ENCODE measurements at places on chromosomes 3 and 15.

DNA sequence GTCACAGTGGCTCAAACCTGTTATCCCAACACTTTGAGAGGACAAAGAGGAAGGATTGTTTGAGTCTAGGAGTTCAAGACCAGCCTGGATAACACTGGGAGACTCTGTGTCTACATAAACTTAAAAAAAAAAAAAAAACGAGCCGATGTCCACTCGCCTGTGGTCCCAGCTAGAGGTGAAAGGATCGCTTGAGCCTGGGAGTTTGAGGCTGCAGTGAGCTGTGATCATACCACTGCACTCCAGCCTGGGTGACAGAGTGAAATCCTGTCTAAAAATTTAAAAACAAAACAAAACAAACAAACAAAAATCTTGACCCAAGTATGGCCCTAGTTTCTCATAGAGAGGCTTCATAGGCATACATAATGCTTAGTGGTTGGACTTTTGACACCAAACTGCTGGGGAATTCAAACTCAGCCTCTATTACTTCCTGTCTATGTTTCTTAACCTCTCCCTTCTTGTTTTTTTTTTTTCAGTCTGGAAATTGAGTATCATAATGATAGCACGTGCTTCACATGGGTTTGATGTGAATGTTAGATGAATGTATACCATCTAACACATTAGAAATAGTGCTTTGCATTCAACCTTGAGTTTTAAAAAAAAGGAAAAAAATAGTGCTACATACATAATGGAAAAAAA lies 46.4 kb upstream of the CAPN7 start:
- no peak for DNase-seq
- no peaks in the 10 kb centered on the region for H3K27me3 ChIP-seq
- no peaks in the 10 kb centered on the region for H3K4me1 ChIP-seq
- H3K27ac ChIP-seq: no peak overlapping the region
- H3K4me3 ChIP-seq: no peak overlapping the region

DNA sequence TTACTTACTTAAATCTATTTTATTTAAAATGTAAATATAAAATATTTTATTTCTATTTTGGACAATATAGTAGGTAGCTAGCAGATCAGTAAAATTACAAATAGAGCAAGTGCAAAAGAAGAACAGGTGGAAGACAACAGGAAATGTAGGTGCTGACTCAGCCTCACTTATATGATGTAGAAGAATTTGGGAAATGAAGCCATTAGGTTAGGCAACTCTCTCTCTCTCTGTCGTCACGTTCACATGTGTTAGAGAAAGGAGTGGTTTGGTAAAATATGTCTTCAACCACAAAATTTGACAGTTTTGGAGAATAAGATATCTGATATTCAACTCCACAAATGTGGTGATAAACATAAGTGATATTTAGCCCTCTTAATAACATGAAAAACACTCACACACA lies 532.5 kb upstream of the KCNMB2 start:
- no peak overlapping the region for H3K27ac ChIP-seq
- no peak overlapping the region for H3K4me3 ChIP-seq
- H3K36me3 ChIP-seq: no peaks in the 10 kb centered on the region
- no peaks in the 10 kb centered on the region for H3K4me1 ChIP-seq

DNA sequence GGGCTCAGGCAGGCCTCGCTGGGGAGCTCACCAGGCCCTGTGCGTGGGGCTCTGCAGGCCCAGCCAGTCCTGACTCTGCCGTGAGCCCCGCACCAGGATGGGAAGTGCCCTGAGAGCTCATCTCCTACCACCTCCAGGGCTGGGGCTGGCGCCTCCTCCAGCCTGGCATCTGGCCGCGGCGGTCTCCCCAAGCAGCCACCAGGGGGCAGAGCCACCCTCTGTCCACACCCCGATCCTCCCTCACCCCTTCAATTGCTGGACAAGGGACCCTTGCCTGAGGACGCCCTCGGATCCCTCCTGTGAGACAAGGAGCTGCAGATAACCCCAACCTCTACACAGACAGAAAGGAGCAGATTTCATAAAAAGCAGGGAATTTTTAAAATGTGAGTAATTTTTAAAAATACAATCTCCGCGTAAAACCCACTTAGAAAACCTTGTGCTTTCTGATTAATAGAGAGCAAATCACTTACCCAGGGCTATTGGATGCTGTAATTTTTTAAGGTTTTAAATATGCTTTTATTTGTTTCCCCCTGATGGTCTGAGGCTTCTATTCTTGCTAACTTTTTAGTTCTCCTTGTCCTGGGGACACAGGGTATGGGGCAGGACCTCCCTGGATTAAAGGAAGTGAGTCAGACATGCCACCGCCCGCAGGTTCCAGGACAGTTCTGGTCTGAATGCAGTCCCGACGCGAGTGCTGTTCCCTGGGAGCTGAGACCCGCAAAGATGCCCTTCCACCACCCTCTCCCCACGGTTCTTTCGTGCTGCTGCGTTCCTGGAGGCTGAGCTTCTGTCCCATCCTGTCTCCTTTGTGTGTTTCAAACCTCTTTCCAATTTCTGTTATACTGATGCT lies 52.3 kb upstream of the CHRNA7 start:
- peaks cover 19% of the 10 kb centered on the region for H3K4me1 ChIP-seq
- no peak overlapping the region for H3K27ac ChIP-seq
- H3K36me3 ChIP-seq: no peaks in the 10 kb centered on the region

- no peaks in the 10 kb centered on the region for H3K4me1 ChIP-seq
- no peak overlapping the region for H3K27ac ChIP-seq
- H3K4me3 ChIP-seq: no peak overlapping the region
These were observed 103.5 kb downstream of the CBLB start for GRCh38 chr3:105765308-105765639.

- peaks cover 12% of the 10 kb centered on the region for H3K4me1 ChIP-seq
- H3K36me3 ChIP-seq: no peaks in the 10 kb centered on the region
- no peak overlapping the region for H3K27ac ChIP-seq
- no peak for DNase-seq
- H3K4me3 ChIP-seq: no peak overlapping the region
- H3K27me3 ChIP-seq: no peaks in the 10 kb centered on the region
These were observed 57.0 kb upstream of the CMTM7 start for GRCh38 chr3:32334675-32335074.

DNA sequence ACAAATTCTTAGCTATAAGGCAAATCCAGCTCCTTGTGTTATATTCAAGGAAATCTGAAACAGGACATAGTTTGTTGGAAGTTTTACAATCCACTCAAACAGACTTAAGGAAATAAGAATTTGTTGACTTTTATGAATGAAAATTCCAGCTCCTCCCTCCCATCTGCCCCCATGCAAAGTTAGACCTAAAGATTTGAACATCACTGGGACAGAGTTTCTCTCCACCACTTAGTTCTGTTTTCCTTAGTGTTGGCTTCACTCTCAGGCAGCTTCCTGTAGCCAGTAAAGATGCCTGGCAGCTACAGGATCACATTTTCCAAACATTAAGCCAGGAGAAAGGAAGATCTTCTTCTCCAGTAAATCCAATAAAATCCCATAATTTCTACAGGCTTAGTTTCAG lies 265.0 kb downstream of the TAFA4 start:
- H3K36me3 ChIP-seq: no peaks in the 10 kb centered on the region
- H3K27me3 ChIP-seq: no peaks in the 10 kb centered on the region
- DNase-seq: no peak
- H3K4me3 ChIP-seq: no peak overlapping the region
- H3K4me1 ChIP-seq: no peaks in the 10 kb centered on the region

DNA sequence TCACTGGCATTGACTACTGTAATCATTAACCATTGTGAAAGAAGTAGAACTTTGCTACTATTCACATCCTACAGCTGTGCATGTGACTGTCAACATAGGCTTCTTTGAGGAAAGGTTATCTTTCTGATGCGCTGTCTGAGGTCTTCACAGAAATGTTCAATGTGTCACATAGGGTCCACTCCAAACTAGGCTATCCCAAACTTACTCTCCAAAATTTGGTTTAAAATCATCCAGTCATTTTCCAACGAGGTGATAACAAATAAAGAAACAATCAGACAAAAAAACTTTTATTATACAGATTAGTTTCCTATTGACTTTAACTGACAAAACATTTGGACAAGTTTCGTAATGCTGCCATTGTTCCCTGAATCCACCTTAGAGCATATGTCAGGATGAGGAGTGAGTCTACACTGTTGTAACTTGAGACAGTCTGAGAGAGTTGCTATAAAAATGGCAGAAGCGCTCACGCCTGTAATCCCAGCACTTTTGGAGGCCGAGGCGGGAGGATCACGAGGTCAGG lies 511.6 kb downstream of the PLOD2 start:
- H3K4me1 ChIP-seq: no peaks in the 10 kb centered on the region
- no peaks in the 10 kb centered on the region for H3K27me3 ChIP-seq
- DNase-seq: no peak
- no peak overlapping the region for H3K27ac ChIP-seq
- no peak overlapping the region for H3K4me3 ChIP-seq
- no peaks in the 10 kb centered on the region for H3K36me3 ChIP-seq

DNA sequence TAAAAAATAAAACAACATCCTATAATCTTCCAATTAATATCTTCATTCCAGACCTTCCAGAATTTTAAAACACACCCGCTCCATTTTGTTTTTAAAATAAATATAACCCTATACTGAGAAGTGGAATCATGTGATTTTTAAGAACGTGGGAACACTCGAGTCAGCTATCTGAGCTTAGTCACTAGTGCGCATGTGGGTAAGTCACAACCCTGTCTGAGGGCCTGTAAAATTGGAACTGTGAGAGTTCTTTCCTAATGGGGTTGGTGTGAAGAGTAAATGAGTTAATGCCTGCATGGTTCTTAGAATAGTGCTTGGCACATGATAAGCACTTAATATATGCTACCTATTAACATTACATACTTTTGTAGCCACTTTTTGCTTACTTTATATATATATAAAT lies 19.9 kb upstream of the POLR2M start:
- peaks cover 36% of the 10 kb centered on the region for H3K4me1 ChIP-seq
- DNase-seq: no peak
- no peaks in the 10 kb centered on the region for H3K27me3 ChIP-seq
- H3K36me3 ChIP-seq: no peaks in the 10 kb centered on the region
- no peak overlapping the region for H3K4me3 ChIP-seq

DNA sequence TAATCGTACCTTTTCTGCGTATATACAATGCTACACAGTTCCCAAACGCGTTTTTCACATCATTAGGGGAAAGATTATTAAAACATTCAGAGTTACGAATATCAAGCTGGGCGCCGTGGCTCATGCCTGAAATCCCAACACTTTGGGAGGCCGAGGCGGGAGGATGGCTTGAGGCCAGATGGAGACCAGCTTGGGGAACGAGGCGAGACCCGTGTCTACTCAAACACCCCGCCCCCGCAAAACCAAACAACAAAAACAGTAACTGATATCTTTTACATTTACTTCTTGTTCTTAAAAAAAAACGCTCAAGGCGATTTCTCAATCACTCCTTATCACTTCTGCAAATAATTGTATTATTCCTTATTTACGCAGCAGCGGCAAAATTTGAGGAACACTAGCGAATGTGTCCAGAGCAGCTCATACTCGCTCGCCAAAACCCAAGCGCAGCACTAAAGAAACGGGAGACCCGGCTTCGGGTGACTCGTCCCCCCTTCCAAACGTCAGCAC lies 1.2 kb downstream of the ZBTB11 start:
- H3K4me1 ChIP-seq: peaks cover 20% of the 10 kb centered on the region
- peak; percentile 55 for DNase-seq

DNA sequence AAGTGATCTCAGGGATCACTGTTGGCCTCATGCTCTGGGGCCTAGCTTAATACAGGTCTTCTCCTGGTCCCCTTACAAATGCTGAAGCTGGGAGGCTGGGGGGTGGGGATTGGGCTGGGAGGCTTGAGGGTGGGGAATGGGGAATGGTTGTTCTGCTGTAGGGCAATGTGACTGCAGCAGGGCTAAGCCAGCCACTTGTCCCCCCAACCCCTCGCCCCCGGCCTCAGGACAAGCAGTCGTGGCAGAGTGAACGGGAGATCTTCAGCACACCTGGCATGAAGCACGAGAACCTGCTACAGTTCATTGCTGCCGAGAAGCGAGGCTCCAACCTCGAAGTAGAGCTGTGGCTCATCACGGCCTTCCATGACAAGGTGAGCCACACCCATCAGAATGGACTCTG lies 17.2 kb upstream of the EXOG start:
- no peaks in the 10 kb centered on the region for H3K27me3 ChIP-seq

DNA sequence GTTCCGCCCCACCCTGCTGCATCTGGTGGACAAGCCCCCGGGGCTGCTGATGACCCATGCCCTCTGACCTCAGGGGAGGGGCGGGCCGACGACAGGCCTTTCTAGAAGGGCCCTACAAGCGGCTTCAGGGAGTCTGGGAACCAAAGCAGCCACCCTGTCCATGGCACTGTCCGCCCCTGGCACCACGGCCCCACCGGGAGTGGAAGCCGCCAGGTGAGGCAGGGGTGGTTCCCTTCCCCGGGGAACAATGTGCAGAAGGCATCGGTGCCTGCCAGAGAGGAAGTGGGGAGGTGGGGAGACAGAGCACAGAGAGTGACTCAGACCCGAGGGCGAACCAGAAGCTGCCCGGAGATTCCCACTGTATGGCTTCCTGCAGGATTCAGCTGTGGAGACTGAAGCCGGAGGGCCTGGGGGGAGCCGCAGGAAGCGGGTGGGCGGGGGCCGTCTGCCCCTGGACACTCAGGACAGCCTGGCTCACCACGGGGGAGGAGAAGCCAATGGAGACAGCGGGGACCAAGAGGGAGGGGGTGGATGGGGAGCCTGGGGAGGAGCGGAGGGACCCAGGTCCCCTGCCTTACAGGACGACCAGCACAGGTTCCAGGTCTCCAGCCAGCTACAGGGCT lies 134.0 kb downstream of the TPRA1 start:
- no peaks in the 10 kb centered on the region for H3K36me3 ChIP-seq
- H3K4me1 ChIP-seq: peaks cover 17% of the 10 kb centered on the region
- H3K27me3 ChIP-seq: peaks cover 12% of the 10 kb centered on the region
- no peak overlapping the region for H3K4me3 ChIP-seq
- no peak overlapping the region for H3K27ac ChIP-seq

- no peak overlapping the region for H3K4me3 ChIP-seq
- no peaks in the 10 kb centered on the region for H3K36me3 ChIP-seq
- H3K4me1 ChIP-seq: no peaks in the 10 kb centered on the region
These were observed 85.8 kb downstream of the PPCDC start for GRCh38 chr15:75109021-75109735.

DNA sequence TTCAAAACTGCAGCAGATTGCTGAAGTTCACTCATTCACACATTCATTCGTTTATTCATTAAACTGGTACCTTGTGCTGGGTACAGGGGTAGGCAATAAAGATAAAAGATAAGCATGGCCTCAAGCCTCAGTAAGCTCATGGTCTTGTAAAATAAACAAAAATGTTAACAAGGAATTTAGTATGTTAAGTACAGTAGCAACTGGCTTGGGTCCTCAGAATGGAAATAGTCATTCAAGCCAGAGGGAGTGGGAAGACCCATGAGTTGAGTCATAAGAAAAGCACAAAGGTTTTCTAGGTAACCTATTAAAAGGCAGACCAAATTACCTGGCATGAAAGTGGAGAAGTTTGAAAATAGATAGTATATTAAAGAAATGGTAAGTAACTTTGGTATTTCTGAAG lies 163.3 kb downstream of the CDIN1 start:
- H3K4me1 ChIP-seq: no peaks in the 10 kb centered on the region
- no peak overlapping the region for H3K27ac ChIP-seq
- H3K27me3 ChIP-seq: no peaks in the 10 kb centered on the region

DNA sequence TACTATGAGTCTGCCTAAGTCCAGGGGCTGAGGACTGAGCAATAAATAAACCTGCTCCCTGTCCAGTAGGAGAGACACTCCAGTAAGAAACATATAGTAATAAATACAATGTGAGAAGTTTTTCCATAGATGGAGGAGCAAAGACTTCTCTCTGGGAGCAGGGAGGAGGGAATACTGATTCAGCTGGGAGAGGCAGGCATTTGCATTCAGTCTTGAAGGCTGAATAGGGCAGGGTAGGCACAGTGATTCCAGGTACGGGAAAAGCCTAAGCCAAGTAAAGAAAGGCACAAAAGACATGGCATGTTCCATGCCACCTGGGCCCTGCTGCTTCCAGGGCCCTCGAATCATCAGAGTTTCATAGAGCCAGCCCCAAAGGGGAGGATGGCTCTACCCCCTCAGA lies 59.6 kb upstream of the GLCE start:
- H3K4me1 ChIP-seq: no peaks in the 10 kb centered on the region
- DNase-seq: no peak
- H3K4me3 ChIP-seq: no peak overlapping the region
- no peak overlapping the region for H3K27ac ChIP-seq
- H3K36me3 ChIP-seq: no peaks in the 10 kb centered on the region
